ENCODE measurements at places on chromosomes 5 and 9.

DNA sequence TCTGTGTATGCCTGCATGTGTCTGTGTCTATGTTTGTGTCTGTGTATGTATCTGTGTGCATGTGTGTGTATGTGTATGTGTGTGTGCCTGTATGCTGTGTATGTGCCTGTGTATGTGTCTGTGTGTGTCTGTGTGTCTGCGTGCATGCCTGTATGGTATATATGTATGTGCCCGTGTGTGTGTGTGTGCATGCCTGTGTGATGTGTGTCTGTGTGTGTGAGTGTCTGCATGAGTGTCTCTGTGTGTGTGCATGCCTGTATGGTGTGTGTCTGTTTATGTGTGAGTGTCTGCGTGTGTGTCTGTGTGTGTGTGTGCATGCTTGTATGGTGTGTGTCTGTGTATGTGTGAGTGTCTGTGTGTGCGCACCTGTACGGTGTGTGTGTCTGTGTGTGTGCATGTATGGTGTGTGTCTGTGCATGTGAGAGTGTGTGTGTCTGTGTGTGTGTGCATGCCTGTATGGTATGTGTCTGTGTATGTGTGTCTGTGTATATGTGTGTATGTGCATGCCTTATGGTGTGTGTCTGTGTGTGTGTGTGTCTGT lies 137.1 kb upstream of the IRX2 start:
- DNase-seq, result no peak

DNA sequence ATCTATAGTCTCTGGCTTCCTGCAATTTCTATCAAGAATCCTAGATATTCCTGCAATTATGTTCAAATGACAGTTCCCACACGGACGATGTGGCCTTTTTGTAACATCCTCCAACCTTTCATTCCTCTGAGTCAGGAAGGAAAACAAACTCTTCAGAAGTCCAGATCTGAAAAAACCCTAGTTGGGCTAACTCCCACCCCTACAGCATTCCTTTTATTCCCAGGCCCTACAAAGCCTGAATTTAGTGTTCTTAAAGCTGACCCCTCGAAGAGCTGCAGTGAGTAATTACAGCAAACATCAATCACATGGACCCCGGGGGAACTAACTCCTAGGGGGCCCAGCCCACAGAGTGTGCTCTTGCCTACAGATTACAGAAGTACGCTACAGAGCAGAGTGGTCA lies 99.7 kb downstream of the SERINC5 start:
- DNase-seq, result no peak

GRCh38 chr9:7403839-7404487 lies 395.6 kb downstream of the DMAC1 start:
- no peak for DNase-seq

GRCh38 chr5:65483546-65484346 lies 2.0 kb upstream of the ADAMTS6 start:
- peak; percentile 67 for DNase-seq

DNA sequence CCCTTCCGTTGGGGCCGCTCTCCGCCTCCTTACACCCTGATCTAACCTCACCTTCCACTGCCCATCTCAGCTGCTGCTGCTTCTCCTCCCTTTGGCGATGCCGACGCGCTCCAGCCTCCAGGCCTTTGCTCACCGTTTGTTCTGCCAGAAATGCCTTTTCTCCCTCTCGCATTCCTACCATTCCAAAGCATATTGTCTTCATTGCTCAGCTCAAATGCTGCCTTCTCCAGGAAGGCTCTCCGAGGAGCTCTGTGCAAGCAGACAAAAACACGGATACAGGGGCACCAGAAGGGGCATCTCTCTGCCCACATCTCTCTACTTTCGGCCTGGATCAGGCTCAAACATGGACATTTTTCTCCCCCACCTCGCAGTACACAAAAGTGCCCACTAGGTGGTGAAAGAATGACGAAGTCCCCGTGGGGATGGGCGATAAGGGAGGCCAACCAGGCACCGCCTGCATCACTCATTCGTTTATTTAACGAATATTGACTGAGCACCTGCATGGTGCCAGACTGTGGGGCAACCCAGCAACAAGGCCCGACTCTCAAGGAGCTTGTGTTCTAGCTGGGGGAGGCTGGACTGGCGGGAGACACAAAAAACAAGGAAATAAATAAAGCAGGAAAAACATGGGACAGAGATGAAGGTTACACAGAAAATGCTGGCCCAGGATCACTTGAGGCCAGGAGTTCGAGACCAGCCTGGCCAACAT lies 7.3 kb upstream of the GRHPR start:
- DNase-seq, result peak; percentile 54

- no peak for DNase-seq
Measured at GRCh38 chr9:135926402-135927194, 19.3 kb upstream of the CAMSAP1 start.

DNA sequence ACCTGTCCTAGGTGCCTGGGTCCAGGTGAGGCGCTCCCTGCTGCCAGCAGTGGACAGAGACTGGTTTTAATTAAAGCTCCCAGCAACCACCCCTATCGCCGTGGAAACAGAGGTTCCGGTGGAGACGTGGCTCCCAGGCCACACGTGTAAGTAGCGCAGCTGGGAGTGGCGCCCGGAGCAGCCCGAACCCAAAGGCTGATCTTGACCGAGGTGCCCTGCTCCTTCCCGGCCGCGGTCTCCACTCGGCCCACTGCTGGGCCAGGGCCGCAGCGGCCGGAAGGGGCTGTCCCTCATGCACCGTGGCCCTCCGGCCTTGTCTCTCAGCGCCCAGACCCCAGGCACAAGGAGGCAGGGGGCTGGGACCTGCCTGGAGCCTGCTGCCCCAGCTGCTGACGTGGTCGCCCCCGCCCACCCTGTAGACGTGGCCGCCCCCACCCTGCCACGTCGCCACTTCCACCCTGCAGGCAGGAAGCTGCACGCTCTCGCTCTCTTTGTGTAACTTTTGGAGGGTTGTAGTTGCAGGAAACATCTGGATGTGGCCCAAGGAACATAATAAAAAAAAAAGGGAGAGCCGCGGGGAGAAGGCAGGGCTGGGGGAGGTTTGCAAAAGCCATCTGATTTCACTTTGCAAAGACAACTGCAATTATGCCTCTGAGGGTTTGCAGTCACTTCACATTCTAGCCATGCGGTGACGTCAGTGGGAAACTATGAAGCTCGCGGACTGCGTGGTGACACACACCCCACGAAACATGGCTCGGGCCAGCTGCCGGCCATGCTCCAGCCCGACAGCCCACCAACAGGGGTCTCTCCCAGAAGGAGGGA lies 129.9 kb downstream of the RXRA start:
- DNase-seq, result no peak

- DNase-seq, result no peak
Measured at GRCh38 chr5:100424017-100424416, 111.2 kb upstream of the FAM174A start.

DNA sequence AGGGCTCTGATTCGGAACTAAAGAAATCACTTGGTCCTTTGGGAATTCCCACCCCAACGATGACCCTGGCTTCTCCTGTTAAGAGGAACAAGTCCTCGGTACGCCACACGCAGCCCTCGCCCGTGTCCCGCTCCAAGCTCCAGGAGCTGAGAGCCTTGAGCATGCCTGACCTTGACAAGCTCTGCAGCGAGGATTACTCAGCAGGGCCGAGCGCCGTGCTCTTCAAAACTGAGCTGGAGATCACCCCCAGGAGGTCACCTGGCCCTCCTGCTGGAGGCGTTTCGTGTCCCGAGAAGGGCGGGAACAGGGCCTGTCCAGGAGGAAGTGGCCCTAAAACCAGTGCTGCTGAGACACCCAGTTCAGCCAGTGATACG lies 83.4 kb downstream of the GOLPH3 start:
- no peak for DNase-seq

GRCh38 chr9:116467740-116468351 lies 219.3 kb upstream of the TRIM32 start:
- DNase-seq, result no peak

GRCh38 chr5:115738830-115739229 lies 77.6 kb downstream of the CDO1 start:
- DNase-seq, result no peak

DNA sequence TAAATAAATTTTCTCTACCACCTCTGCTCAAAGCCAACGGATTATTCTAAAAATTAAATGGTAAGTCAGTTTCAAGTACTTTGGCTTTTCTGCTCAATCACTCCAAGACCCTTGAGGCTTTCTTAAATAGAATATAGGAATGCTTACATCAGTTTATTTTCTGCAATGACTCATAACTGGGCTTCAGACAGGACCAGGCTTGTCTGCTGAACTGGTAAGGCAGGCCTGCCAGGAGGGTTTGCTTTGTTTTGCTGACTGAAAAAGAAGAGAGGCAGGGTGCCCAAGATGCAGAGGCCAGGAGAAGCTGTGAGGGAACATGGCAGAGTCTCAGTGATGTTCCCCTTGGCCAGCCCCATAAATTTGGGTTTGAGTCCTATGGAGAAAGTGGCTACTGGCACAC lies 60.3 kb upstream of the EPB41L4A start:
- DNase-seq, result peak; percentile 3

- DNase-seq, result no peak
Measured at GRCh38 chr5:16492398-16493140, 27.0 kb upstream of the ZNF622 start.

GRCh38 chr5:176888865-176889165 lies 10.3 kb downstream of the HK3 start:
- no peak for DNase-seq

- DNase-seq, result no peak
Measured at GRCh38 chr9:131950487-131950886, 129.2 kb downstream of the MED27 start.

GRCh38 chr5:160001457-160001856 lies 7.5 kb upstream of the TTC1 start:
- peak; percentile 43 for DNase-seq

DNA sequence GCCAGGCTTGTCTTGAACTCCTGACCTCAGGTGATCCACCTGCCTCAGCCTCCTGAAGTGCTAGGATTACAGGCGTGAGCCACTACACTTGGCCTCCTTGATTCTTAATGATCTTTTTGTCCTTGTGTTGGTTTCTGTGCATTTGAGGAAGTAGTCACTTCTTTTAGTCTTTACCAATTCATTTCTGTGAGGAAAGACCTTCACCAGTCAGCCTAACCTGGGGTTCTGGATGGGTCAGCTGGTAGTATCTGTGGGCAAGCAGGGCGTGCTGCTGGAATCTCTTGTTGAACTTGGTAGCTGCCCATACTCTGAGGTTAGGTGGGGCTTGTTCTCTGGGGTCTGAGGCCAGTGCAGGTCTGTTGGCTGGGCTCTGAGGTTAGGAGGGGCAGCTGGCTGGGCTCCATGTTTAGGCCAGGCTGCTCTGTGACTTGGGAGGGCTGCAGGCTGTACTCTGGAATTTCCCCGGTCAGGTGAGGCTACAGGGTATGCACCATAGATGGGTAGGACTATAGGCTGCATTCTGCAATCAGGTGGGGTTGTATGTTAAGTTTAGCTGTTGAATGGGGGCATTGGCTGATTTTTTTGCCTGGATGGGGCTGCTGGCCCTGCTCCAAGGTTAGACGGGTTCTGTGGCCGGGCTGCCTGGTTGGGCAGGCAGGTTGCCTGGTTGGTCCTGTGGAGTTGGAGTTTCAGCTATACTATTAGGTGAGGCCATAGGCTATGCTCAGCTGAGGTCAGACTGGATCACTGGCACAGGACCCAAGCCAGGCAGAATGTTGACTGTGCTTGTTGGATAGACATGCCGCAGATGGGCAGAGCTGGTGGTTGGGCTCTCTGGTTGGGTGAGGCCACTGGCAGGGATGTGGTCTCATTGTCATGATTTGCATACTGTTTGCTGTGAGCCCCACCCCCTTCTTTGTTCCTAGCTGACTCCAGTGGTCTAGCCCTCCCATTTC lies 19.2 kb downstream of the UBAP1 start:
- DNase-seq, result no peak

GRCh38 chr5:154395407-154396106 lies 50.2 kb upstream of the SAP30L start:
- peak; percentile 86 for DNase-seq

DNA sequence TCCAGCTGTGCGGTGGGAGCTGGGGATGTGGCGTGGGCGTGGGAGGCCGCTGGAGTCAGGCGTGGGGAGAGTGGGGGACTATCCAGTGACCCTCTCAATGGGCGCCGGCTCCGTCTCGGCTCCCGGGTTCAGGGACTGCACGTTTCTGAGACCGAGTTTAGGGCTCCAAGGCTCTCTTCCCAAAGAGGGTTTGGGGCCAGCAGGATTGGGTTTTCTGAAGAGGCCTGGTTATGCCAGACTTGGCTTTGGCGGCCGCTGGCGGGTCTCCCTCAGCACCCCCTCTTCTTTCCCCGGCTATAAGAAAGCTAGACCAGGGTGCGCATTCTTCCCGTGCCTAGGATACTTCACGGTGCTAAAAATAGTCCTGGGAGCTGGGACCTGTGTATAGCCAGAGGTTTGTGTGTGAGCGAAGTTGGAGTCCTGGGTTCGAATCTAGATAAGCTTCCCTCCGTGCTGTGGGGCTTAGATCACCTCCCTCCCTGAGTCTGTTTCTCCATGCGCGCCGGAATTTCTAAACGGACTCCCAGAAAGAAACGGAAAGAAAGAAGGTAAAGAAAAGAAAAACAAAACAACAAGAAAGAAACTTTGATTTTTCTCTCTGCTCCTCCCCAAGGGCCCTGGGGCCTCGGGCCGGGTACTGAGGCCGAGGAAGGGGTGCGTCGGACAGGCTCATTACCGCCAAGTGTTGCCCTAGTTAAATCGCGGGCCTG lies 5.0 kb downstream of the HAND1 start:
- DNase-seq, result no peak

GRCh38 chr9:89676281-89676680 lies 71.5 kb downstream of the GADD45G start:
- peak; percentile 96 for DNase-seq

- DNase-seq, result no peak
Measured at GRCh38 chr9:108688051-108688450, 167.7 kb downstream of the ACTL7B start.

DNA sequence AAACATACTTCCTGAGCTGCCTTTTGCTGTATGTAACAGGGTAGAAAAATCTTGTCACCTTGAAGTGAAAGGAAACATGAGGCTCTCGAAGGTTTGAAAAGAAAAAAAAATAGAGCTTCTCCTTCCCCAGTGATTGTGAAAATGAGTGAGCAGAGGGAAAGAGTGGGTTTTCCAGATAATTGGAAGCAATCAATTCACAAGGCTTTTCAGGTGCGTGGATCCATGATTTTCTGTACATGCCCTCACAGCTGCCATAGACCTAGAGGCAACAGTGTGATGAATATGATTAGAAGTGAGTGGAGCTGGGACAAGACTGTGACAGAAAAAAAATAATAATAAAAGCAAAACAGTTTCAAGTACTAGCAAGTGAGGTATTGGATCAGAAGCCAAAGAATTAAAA lies 1422.5 kb upstream of the CDH6 start:
- DNase-seq, result no peak

DNA sequence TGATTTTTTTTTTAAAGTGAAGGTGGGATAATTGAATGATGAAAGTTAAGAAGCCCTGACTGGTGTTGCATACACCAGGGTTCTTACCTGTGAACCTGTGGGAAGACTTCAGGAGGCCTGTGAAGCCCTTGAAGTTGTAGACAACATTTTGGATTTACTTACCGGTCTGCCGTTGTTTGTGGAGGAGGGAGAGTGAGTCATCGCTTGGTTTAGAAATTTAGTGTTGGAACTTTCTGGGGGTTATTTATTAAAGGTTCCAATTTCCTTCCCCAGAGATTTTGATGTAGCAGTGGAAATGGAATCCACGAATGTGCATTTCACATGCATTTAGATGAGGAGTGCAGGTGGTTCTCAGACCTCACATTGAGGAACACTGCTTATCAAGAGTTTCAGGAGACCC lies 49.6 kb downstream of the ARHGAP26 start:
- DNase-seq, result no peak

Data from NCI-H1105 treated with DMSO at 0.1 percent for 48 hours (cell line).